Cortex of kidney (tissue), 1 donor: ENCODE measurements at places on chromosomes 1 and 21.

DNA sequence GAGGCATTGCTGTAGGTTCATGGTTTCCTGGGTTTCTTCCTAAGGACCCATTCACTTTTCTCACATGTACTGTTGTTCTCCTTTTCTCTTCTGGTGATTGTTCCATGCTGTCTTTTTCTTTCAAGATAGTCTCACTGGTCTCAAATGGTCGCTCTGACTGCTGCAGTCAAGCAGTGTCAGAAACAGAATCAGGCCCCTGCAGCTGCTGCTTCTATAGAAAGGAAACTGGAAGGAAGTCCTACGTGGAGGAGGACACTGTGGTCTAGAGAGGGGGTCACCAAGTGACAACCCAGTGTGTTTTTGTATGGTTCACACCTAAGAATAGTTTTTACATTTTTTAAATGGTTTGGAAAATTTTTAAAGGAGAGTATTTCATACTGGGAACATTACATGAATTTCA is 2.4 kb downstream of the NECAP2 start:
- no peak for DNase-seq

- DNase-seq = no peak
Observed at GRCh38 chr1:64127297-64127696, 76.1 kb upstream of the UBE2U start.

GRCh38 chr1:242025681-242026080 is 26.8 kb upstream of the MAP1LC3C start:
- DNase-seq = no peak

DNA sequence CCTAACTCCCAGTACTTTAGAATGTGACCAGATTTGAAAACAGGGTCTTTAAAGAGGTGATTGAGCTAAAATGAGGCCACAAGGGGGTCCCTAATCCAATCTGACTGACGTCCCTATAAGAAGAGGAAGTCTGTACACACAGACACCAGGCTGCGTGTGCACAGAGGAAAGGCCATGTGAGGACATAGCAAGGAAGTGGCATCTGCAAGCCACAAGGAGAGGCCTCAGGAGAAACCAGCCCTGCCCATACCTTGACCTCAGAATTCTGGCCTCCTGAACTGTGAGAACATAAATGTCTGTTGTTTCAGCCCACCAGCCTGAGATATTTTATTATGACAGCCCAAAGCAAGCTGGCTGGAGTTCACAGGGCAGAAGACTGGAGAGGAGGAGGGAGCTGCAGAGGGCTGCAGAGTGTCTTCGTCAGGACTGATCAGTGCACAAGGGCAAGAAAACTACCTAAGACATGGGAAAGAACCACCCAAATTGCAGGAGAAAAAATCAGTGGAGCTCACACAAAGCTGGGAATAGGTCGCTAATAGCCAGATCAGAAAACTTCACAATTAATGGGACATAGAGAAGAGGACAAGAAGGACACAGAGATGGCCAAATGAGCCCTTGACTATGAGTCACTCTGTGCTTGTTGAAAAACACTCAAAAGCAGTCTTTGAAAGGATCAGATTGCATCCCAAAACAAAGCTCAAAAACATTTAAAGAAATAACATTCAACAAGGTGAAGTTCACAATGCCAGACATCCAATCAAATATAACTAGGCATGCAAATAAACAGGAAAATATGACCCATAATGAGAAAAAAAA is 14.1 kb upstream of the WNT9A start:
- no peak for DNase-seq

- no peak for DNase-seq
Observed at GRCh38 chr1:203421246-203421645, 54.4 kb upstream of the PRELP start.
